ENCODE measurements at places on chromosomes 6 and 20.

- peak; percentile 65 for DNase-seq
Measured at GRCh38 chr6:156699017-156699421, 78.2 kb upstream of the ARID1B start.

- DNase-seq = no peak
Measured at GRCh38 chr6:150145830-150146229, 3.0 kb downstream of the PPP1R14C start.

GRCh38 chr20:53751620-53752318 is 158.1 kb upstream of the ZNF217 start:
- DNase-seq = no peak

- no peak for DNase-seq
Measured at GRCh38 chr6:1509241-1509640, 100.5 kb upstream of the FOXC1 start.

DNA sequence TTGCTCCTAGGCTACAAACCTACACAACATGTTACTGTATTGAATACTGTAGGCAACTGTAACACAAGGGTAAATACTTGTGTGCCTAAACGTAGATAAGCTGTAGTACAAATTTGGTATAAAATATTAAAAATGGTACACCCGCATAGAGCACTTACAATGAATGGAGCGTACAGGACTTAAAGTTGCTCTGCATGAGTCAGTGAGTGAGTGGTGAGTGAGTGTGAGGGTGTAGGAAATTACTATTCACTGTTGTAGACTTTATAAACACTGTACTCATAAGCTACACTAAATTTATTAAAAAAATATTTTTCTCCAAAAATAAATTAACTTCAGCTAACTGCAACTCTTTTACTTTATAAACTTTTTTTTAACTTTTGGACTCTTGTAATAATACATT is 391.6 kb downstream of the ADGRB3 start:
- no peak for DNase-seq

DNA sequence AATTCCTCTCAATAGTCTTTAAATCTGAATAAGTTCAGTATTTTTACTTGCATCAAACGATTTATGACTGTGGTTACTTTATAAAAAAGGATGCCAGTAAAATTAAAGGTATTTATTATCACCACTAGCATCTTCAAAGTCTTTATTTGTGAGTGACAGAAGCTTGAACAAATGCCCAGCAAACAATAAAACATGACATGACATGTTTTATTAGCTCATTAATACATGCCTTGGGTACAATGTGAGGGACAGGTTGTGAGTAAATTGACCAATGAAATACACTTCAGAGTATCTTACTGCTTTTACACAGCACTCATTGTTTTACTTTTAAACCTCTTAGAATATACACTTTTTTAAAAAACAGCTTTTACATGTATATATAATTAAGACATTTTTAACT is 113.4 kb upstream of the BEND3 start:
- no peak for DNase-seq

DNA sequence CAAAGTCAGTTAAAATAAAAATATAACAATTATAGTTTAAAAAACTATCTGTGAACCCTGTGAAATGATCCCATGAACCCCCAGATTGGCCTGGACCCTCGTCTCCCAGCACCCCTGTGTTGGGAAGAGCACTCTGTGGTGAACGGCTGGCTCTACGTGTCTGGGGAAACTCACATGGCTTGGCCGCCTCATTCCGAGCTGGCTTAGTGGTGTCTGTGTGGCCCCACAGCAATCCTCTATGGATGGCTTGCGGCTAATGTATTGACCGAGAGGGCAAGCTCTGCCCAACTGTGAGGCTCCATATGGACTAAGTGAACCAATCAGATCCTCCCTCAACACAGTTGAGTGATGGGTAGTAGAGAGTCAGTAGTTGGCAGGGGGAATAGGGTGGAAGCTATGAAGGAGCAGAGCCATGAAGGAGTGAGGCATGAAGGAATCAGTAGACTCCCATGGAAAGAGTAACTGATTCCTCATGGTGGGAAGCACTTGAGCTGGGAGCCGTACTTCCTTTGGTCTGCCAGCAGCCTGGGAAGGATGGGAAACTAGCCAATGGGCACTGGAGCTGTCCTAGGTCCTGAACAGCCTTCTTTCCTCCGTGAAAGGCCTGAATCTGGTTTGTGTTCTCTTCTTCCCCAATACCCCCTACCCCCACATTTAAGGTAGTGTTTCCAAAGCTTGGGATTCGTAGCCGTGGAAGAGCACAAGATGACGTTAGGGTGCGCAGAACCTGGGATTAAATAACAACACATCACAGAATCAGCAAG is 21.6 kb upstream of the ZNF831 start:
- DNase-seq = no peak

GRCh38 chr6:52576392-52577021 is 353 bp downstream of the TRAM2 start:
- peak; percentile 89 for DNase-seq

DNA sequence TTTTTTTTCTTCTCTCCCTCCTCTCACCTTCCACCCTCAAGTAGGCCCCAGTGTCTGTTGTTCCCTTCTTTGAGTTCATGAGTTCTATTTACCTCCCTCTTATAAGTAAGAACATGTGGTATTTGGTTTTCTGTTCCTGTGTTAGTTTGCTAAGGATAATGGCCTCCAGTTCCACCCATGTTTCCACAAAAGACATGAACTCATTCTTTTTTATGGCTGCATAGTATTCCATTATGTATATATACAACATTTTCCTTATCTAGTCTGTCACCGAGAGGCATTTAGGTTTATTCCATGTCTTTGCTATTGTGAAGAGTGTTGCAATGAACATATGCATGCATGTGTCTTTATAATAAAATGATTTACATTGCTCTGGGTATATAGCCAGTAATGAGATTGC is 147.9 kb downstream of the PDE7B start:
- no peak for DNase-seq

DNA sequence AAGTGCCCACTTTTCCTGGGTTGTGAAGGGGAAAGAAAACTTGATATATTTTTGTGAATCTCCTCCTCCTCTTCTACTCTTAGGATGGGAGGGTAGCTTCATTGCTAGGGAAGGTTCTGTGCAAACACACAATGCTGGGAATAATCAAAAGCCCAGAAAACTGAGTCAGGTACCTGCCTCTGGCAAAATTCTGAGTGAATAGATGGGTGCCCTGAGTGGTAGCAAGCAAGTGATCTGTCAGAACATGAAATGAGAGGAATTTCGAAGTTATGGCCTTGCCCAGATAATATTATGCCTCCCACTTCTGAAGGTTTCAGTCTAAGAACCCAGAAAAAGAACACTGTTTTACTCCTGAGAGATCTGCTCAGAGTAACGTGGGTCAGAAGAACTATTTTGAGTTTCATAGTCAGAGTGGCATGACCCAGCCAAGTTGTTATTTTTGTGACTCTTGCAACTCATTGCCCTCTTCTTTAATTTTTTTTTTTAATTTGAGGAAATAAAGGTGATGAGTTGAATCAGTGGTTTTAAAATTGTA is 158.3 kb downstream of the BMP2 start:
- DNase-seq = no peak

- DNase-seq = no peak
Measured at GRCh38 chr6:70813885-70814284, 143.0 kb downstream of the B3GAT2 start.

DNA sequence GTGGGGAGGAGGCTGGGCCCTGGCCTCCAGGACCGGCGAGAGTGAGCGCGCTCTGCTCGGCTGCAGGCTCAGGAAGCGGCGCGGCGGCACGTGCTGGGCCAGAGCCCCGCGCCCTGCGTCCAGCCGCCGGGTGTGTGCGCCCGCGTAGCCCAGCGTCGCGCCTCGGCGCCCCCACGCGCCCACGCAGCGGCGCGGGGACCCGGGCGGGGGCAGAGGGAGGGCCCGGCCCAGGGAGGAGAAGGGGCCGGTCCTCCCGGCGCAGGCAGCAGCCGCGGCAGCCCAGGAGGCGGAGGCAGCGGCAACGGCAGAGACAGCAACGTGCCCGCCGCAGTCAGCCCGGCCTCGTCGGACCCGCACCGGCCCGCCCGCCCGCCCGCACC is at the start of gene EYA2:
Gene EYA2 (plus strand): TSS at position 265 of the 380 bp plus-strand sequence. CDS start 95,168 bp downstream, outside the sequence.
- no peak for DNase-seq

DNA sequence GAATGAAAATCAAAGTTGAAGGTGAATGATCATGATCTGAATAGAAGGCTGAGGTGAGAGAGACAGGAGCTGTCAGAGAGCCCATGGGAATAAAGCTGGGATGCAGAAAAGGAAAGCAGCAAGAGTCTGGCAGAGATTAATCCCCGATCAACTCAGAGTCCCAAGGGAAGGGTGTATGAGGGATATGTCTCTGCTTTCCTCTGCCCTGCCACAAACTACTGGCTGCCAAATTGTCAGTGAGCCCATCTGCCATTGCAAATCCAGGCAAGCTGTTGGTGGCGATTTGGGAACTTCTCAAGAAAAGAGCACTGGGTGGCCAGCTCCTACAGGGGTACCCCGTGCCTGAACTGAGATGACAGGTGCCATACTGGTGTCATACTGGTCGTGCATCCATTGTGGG is 705.5 kb upstream of the MAN1A1 start:
- no peak for DNase-seq

Measured in HCEC 1CT (cell line).